ENCODE measurements at places on chromosomes 2 and 18.

DNA sequence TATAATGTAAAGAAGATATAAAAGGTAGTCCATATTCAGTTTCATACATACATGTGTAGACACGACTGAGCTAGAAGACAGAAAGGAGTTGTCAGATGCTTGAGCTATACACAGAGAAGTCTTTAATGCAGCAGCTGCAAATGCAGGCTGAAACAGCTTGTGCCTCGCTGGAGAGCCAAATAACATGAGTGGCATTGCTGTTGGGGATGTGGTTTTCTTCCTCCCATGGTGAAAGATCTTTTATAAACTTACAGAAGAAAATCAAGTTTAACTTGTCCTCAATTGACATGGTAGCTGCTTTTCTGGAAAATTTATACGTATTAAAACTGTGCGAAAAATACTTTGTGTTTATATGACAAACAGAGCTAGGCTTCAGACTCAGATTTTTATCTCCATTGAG is 16.4 kb upstream of the IL1R1 start:
- DNase-seq = no peak

- DNase-seq = no peak
These were observed 17.1 kb downstream of the ARHGAP15 start for GRCh38 chr2:143146366-143146765.

- DNase-seq = no peak
These were observed 667.4 kb upstream of the GCFC2 start for GRCh38 chr2:76378140-76378539.

- no peak for DNase-seq
These were observed 229.8 kb downstream of the VAPA start for GRCh38 chr18:10143596-10143995.

- DNase-seq = no peak
These were observed 15.5 kb downstream of the FOSL2 start for GRCh38 chr2:28407976-28408690.

DNA sequence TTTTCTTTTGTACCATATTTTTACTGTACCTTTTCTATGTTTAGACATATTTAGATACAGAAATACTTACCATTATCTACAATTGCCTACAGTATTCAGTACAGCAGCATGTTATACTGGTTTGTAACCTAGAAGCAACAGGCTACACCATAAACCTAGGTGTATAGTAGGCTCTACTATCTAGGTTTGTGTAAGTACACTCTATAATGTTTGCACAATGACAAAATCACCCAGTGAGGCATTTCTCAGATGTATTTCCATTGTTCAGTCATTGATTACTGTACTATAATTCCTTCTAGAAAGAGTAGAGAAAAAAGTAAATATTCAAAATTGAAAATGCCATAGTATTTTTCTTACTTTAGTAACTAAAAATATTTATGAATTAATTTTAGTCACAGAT is 490.1 kb upstream of the REG3G start:
- DNase-seq = no peak

GRCh38 chr2:70412294-70413070 is 110.6 kb upstream of the FAM136A start:
- no peak for DNase-seq

DNA sequence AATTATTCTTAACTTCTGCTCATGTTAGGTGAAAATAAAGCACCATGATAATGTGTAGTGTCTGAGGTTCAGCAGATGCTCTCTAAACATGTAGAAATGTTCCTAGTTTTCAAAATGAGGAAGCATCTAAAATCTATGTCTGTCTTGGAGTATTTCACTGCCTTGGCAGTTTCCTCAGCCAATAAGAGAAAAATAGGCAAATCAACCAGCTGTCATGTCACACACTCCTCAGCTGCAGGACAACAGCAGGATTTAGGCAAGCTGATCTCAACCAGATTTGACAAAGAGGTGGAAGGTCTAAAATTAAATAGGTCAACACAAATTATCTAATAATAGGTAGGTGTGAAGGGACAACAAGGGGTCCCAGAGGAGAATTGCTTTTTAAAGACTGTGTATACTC is 164.1 kb upstream of the BOD1L2 start:
- no peak for DNase-seq

- DNase-seq = no peak
These were observed 214.6 kb upstream of the LRRTM1 start for GRCh38 chr2:80519121-80519643.

DNA sequence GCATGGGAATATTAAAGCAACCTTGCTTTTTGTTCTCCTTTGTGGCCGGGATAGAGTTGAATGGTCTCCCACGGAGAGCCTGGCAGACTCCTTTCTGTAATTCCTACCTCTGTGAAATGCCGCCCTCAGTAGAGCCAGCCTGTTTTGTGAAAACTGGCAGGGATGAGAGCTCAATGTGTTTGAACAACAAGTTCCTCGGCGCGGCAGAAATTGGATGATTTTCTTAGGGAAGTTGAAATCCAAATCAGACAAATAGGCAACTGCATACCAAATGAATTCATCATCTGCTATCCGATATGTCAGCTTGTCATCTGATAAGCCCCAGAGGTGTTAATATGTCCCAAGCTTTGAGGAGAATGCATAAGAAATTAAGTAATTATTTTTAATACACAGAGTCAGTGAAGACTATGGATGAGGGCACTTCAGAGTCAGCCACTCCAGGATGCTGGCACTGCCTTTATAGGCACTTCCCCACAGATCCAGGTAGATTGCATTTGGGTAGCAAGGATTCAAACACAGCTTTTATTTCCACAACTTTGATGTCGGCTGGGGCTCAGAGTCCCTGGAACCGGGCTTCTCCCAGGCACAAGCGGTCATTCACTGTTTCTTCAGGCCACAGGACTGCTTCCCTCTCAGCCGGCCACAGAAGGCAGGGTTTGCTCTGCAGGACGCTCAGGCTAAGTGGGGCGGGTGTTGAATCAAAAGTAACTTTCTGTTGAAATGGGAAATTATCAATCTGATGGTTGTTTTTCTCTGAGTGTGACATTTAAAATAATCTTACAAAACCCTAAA is 82.8 kb upstream of the REV1 start:
- no peak for DNase-seq

GRCh38 chr2:49241501-49241900 is 87.2 kb upstream of the FSHR start:
- DNase-seq = no peak

- no peak for DNase-seq
These were observed 401.5 kb upstream of the TRIB2 start for GRCh38 chr2:12315224-12315623.

DNA sequence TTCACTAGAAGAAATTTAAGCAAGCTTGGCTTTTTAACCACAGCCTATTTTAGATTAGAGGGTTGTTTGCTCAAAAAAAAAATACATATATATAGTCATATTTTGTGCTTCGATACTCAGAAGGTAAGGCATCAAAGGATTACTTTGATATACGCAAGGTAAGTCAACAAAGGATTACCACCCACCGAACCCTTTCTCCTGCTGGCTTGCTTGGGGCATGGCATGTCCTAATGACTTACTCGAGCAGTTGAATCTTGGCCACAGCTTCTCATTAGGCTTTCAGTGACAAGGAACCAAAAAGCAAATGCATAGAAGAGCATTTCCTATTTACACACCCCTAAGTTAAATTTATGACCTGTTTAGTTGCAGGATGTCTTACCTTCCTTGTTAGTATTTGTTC is 295.7 kb downstream of the AGAP1 start:
- DNase-seq = no peak

GRCh38 chr2:101718993-101719571 is 21.6 kb downstream of the MAP4K4 start:
- DNase-seq = no peak

DNA sequence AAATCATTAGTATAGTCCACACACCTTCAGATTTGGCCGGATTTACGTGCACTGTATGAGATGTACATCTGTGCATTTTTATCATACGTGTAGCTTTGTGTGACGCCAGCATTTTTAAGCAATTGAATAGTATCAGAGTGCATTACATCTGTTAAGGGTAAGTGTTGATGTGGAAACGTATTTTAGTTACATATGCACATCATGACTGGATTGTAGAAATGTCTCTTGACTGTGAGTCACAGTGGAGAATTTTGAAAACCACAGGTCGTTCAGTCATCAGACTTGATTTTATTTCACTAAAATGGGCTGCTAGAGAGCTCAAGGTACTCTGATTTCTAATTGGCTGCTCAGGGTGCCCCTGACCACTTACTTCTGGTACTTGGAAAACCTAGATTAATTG is 5.4 kb upstream of the GPBAR1 start:
- DNase-seq = no peak

- DNase-seq = no peak
These were observed 11.6 kb downstream of the TRPM8 start for GRCh38 chr2:233928594-233929351.

DNA sequence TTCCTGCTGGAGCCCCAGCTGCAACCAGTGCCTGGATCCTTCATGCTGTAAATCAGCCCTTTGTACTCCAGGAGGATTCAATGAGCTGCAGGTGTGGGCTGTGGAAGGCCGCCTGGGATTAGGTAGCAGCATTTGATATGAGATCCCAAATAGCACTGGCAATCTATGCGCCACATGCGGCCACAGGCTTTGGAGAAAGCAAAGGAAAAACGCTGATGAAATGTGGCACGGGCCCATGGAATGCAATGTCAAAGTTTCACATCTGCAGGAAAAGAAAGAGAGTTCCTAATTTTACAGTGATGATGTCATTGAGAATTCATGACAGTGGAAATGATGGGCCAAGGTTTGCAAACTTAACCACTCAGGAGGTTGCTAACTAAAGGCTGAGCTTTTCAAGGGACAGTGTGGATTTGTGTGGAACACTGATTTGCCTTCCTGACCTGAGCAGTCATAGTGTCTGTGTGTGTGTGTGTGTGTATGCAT is 216.4 kb upstream of the OSR1 start:
- no peak for DNase-seq

DNA sequence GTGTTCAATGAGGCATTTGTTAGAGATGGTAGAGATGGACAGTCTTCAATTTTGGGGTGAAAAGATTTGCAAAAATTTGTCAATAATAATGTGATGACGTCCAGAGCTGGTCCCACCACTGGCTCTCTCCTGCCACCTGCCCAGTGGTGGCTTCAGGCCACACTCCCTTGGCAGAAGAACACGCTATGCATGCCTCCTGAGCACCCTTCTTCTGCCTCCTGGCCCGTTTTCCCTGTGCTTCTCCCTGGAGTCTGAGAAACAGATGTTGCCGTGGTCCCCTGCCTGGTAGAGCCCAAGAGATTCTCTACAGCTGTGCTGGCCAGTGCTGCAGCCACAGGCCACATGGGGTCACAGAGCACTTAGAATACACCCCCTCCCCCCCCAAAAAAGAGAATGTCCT is 33.6 kb downstream of the INPP5D start:
- no peak for DNase-seq

- no peak for DNase-seq
These were observed 24.6 kb downstream of the FECH start for GRCh38 chr18:57561728-57562423.

DNA sequence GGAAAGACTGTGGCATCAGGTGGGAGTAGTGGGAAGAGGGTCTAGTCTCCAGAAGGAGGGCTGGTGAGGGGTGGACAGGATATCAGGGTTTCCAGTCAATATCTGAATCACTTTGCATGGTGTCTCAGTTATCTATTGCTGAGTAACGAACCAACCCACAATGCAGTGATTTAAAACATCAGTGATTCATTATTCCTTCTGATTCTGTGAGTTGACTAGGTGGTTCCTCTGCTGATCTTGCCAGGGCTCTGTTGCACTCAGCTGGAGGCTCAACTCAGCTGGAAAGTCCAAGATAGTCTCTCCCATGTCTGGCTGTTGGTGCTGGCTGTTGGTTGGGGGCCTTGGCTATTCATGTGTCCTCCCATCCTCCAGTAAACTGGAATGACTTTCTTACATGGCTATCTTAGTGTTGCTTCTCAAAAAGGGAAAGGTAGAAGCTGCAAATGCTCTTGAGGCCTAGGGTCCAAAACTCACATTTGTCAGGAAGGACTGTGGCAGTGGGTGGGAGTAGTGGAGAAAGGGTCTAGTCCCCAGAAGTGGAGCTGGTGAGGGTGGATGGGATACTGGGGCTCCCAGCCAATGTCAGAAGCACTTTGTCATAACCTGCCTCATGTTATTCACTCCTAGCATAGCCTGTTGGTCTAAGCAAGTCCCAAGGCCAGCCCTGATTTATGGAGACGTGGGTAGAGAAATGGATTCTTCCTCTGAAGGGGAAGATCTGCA is 13.9 kb downstream of the IL1F10 start:
- no peak for DNase-seq

DNA sequence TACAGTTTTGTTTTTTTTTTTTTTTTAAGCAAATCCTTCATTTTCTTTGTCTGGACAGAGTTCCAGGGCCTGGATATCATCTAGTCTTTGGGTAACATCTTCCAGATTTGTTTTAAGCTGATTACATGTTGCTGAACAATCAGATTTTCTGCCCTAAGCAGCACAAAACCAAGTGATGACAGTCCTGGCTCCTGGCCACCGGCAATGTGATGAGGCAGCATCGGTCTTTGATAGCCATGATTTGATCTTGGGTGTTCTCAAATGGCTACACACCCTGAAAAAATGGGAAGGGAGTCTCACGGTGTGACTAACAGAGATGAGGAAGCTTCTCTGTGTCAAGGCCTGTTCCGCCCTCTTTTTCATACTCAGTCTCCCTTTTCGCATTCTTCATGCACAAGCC is 708.6 kb upstream of the ZEB2 start:
- no peak for DNase-seq

DNA sequence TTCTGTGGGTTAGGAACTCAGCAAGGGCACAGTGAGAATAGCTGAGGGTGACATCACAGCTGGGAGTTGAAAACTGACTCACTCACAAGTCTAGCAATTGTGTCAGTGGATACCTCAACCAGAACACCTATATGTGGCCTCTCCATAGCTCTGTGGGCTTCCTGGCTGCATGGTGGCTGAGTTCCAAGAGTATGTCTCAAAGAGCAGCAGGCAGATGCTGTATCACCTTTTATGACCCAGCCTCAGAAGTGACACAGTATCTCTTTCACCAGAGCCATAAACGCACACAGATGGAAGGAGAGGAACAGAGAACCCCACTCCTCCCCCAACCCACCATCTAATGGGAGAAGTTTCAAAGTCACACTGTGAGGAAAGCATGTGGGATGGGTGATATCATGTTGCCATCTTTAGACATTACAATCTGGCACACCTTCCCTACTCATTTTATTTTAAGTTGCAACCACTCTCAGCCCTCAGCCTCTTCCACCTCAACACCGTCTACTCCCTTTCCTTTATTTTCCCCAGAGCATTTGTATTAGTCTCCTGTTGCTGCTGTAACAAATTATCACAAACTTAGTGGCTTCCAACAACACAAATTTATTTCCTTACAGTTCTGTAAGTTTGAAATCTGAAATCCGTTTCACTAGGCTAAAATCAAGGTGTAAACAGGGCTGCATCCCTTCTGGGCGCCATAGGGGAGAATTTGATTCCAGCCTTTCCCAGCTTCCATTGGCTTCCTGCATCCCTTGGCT is 134.6 kb upstream of the SPATS2L start:
- DNase-seq = no peak
